Activated CD8-positive, alpha-beta memory T cell treated with anti-CD3 and anti-CD28 coated beads, Interleukin-2, amount 50 U/mL, for 4 hours (primary cell): ENCODE measurements at places on chromosomes 12 and 14.

DNA sequence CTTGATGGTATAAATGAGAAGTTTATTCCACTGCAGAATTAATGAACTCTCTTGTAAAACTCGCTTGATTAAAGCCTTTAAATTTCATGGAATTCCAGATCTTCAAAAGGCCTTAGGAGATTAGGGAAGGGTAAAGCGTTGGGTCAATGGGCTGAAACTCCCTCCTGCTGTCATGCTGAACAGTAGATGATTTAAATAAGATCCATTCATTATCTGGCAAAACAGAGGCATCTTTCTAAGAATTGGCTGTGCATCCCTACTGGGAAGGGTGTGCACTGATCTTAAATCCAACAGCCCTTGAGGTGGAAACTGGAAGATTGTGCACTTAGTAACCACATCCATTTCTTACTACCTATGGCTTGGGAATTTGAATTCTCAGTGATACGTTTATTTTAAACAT is 56.0 kb downstream of the PLCZ1 start:
- no peak for DNase-seq

DNA sequence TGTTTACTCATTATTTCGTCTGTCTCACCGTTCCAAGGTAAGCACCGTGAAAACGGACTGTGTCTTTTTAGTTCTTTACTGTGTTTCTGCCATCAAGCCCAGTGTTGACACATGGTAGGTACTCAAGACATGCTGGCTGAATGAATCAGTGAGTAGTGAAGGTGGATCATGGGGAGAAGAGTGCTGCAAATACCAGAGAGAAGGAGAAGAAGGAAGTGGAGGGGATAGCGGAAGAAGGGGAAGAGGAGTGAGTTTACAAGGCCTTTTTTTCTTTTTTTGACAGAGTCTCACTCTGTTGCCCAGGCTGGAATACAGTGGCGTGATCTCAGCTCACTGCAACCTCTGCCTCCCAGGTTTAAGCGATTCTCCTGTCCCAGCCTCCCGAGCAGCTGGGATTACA is 54.6 kb downstream of the ETV6 start:
- DNase-seq: no peak

DNA sequence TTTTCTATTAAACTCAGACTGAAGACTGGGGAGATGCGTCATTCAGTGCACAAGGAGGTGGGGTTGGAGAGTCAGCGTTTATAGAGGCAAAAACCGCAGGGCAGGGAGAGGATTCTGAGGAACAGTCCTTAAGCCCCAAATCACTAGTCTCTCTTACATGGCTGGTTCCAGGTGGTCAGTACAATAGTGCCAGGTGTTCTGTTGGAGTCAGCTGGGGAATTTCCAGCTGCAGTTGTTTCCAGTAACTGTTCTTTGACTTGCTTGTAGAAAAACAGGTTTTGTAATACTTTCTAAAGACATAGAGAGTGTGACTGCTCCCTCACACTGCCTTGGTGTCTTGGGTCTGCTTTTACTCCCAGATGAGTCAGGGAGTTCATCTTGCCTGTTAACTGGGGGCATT is 192.2 kb downstream of the TMTC3 start:
- no peak for DNase-seq

DNA sequence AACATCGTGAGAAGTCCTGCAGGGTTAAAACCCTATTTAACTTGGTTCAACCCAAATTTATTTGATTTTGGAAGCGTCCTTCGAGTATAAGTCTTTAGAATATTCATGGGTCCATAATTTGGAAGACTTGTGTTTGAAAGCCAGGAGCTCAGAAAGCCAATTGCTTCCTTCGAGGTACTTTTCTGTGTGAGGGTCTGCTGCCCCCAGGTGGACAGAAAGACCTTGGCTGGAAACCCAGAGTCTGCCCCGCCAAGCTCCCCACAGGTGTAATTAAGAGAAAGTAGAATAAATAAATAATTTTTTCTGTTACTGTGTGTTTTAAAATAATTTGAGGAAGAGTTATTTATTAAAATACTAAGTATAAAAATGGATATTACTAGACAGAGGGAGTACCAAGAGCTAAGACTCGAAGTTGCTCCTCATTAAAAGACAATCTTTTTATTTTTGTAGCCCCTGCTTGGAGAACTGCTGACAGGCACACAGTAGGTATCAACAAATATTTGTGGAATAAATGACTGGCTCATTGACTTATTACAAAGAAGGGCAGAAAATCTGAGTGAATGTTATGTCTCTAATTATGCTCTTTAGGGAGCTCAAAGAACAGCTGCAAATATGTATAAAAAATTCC is 105.8 kb downstream of the PAH start:
- no peak for DNase-seq

DNA sequence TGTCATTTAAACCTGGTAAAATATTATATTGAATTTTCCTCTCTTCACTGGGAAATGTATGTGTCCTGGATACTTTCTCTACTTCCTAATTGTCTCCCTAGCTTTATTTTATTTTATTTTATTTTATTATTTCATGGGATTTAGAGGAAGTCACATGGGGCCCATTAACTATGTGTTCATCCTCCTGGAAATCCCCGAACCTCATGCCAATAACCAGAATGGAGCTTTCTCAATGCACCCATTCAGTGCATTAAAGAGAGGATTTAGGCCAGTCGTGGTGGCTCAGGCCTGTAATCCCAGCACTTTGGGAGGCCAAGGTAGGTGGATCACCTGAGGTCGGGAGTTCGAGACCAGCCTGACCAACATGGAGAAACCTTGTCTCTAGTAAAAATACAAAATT is 1.3 kb upstream of the RPGRIP1 start:
- no peak for DNase-seq
